ENCODE measurements at places on chromosomes 12 and 14.
A peak's percentile ranks its signal among the peaks of the same experiment; 100 is the strongest.

GRCh38 chr14:55418411-55418810 lies 6.8 kb upstream of the ATG14 start:
- 0 out of 3 replicates have a peak, but pooled peaks cover 2% of the 10 kb centered on the region for H3K27me3 ChIP-seq
- H3K4me1 ChIP-seq = peaks cover 11% of the 10 kb centered on the region
- DNase-seq = no peak
- H3K4me3 ChIP-seq = no peak overlapping the region
- H3K27ac ChIP-seq = no peak overlapping the region
- H3K36me3 ChIP-seq = no peaks in the 10 kb centered on the region

GRCh38 chr14:68794851-68795596 lies 2.2 kb upstream of the ZFP36L1 start:
- H3K36me3 ChIP-seq = peaks cover 15% of the 10 kb centered on the region
- H3K27ac ChIP-seq = peak overlapping the region; percentile 98
- peaks cover 33% of the 10 kb centered on the region for H3K4me1 ChIP-seq

GRCh38 chr12:97647142-97647541 lies 184.5 kb downstream of the RMST start:
- H3K27ac ChIP-seq = no peak overlapping the region
- no peak overlapping the region for H3K4me3 ChIP-seq
- H3K4me1 ChIP-seq = no peaks in the 10 kb centered on the region
- H3K36me3 ChIP-seq = no peaks in the 10 kb centered on the region
- no peaks in the 10 kb centered on the region for H3K27me3 ChIP-seq

DNA sequence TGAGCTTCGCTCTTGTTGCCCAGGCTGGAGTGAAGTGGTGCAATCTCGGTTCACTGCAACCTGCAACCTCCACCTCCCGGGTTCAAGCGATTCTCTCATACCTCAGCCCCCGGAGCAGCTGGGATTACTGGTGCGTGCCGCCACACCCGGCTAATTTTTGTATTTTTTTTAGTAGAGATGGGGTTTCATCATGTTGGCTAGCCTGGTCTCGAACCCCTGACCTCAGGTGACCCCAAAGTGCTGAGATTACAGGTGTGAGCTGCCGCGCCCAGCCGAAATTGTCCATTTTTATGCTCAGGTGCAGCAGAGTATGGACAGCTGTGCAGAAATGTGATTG lies 19.2 kb upstream of the CYP46A1 start:
- H3K27me3 ChIP-seq = peaks cover 6% of the 10 kb centered on the region
- no peak for DNase-seq
- H3K36me3 ChIP-seq = no peaks in the 10 kb centered on the region
- H3K4me3 ChIP-seq = no peak overlapping the region
- no peak overlapping the region for H3K27ac ChIP-seq

- H3K36me3 ChIP-seq = no peaks in the 10 kb centered on the region
- DNase-seq = no peak
- peaks cover 2% of the 10 kb centered on the region for H3K27me3 ChIP-seq
- no peak overlapping the region for H3K27ac ChIP-seq
Measured at GRCh38 chr12:131473741-131474709, 236.9 kb upstream of the SFSWAP start.

DNA sequence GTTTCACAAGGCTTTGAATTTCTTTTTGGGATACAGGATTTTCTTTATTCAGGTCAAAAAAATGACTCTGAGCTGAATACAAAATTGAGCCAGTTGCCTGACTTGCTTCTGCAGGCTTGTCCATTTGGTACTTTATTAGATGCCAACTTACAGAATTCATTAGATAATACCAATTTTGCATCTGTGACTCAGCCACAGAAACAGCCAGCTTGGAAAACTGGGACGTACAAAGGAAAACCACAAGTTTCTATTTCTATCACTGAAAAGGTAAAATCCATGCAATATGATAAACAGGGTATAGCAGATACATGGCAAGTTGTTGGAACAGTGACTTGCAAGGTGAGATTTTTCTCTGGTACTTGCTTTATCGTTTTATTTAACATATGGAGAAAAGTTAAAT lies 5.8 kb downstream of the AP5M1 start:
- DNase-seq = no peak
- H3K4me1 ChIP-seq = peaks cover 37% of the 10 kb centered on the region
- H3K36me3 ChIP-seq = peaks cover 16% of the 10 kb centered on the region

DNA sequence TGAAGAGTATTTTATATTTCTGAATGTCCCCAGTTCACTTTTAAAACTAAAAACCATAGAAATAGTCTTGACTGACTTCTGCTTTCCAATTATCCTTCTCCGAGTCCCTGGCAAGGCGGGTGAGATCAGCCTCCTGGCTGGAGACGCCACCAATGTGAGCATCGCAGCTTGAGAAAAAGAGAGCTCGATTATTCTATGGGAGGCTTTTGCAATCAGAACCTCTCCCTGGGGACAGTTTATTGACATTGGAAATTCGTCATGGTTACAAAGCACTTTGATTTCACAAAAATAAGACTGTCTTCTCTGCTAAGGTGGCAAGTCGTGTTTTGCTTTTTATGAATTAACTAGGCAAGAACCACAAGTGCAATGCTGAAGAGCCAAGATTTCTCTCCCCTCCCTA lies 23.6 kb upstream of the GPHB5 start:
- no peaks in the 10 kb centered on the region for H3K36me3 ChIP-seq
- H3K27me3 ChIP-seq = no peaks in the 10 kb centered on the region
- H3K4me3 ChIP-seq = no peak overlapping the region
- DNase-seq = no peak
- no peak overlapping the region for H3K27ac ChIP-seq

- no peaks in the 10 kb centered on the region for H3K4me1 ChIP-seq
- no peak for DNase-seq
- H3K27ac ChIP-seq = no peak overlapping the region
- H3K36me3 ChIP-seq = no peaks in the 10 kb centered on the region
- no peaks in the 10 kb centered on the region for H3K27me3 ChIP-seq
Measured at GRCh38 chr14:74852922-74853530, 22.9 kb downstream of the PROX2 start.

DNA sequence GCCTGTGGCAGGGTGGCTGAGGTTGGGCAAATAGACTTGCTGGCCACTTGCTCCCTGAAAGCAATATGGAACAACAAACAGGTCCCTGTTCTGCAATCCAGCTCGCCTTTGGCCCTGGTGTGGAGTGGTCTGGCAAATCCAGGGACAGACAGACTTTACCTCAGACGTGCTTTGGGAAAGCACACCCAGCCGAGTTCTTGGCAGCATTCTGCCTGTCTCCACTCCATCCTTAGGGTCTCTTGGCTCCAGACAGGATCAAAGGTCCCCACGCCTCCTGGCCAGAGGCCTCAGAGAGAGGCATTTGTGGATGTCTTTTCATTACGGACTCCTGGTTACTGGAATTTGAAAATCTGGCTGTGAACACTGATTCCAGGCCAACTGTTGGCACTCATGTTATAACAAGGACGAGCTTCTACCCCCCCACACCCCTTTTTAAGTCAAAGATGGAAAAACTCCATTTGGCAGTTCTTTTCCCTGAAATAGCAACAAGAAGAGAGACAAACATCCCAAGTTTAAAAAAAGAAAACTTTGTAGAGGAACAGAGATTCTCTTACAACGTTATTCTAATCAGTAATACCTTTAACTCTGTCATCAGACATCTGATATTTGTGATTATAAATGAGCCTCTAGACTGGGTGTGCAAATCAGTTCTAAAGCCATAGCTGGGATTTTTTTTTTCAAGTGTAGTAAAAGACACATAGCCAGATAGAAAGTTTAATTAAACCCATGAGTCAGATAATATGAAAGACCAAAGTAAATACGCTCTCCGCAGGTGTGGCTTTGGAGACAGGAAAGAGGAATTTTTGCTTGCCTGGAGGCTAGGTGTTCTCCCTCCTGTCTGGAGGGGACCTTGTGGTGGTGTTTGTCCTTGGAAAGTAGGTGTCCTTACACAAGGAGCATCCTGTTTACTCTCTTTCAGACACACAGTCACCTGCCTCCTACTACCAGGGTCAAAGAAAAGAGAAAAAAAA lies 60.7 kb downstream of the GALNT8 start:
- no peak overlapping the region for H3K27ac ChIP-seq
- H3K36me3 ChIP-seq = no peaks in the 10 kb centered on the region
- DNase-seq = no peak
- H3K4me3 ChIP-seq = no peak overlapping the region
- peaks cover 7% of the 10 kb centered on the region for H3K4me1 ChIP-seq
- peaks cover 11% of the 10 kb centered on the region for H3K27me3 ChIP-seq

GRCh38 chr14:87892763-87893162 lies 100.2 kb downstream of the GALC start:
- no peaks in the 10 kb centered on the region for H3K36me3 ChIP-seq
- no peak overlapping the region for H3K27ac ChIP-seq
- H3K4me1 ChIP-seq = no peaks in the 10 kb centered on the region
- no peak overlapping the region for H3K4me3 ChIP-seq
- DNase-seq = no peak
- H3K27me3 ChIP-seq = peaks cover 8% of the 10 kb centered on the region

DNA sequence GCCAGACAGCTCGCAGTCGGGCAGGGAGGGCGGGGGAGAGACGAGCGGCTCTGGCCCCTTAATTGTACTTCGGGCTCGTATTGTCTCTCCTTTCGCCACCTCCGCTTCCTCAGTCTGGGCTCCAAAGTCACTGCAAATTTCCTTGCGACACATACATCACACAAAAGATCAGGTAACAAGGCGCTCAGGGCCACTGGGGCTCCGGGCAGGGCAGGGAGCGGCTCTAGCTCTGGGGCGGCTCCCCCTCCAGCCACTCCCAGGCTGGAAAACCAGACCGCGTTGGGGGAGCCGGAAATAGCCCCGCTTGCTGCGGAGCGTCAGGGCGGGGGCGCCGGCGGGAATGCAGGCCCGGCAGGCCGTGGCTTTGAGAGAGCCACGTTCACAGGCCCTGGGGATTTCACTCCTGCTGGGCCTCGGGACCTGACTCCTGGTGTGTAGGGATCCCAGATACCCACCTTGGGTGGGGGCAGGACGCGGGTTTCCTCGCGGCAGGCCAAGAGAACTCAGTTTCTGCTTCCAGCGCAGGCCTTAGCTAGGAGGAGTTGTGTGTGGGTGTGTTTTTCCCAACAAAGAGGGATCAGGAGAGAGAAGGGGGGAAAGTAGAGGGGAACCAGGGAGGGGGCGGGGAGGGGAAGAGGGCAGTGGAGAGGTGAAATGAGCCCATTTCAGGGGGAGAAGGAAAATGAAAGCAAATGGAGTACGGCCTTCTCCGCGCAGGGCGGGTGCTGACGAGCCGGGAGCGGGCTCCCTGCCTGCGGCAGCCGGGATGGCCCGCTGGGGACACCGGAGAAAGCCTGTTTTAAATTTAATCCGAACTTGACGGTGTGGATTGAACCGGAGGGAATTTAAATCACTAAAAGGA lies 4.4 kb upstream of the HOXC9 start:
- DNase-seq = no peak
- peaks cover 9% of the 10 kb centered on the region for H3K27me3 ChIP-seq
- H3K36me3 ChIP-seq = no peaks in the 10 kb centered on the region
- peaks cover 36% of the 10 kb centered on the region for H3K4me1 ChIP-seq

DNA sequence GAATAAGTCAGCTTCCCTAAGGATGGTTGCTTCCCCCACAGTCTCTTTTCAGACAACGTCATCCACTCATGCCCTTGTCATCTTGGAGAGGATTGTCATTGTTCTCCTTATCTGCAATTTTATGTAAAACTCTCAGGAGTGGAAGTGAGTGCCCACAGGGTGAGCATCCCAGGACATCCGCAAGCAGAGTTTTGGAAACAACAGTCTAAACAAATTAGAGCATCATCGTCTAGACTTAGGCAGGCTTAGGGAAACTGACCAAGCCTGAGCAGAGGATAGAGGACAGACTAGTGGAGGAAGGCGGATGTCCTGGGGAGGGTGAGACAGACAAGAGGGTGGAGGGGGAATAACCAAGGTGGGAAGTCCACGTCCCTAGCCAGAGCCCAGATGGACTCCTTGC lies 63.7 kb upstream of the BDKRB2 start:
- H3K36me3 ChIP-seq = no peaks in the 10 kb centered on the region
- H3K4me3 ChIP-seq = no peak overlapping the region
- no peak overlapping the region for H3K27ac ChIP-seq
- no peaks in the 10 kb centered on the region for H3K27me3 ChIP-seq
- no peak for DNase-seq
- H3K4me1 ChIP-seq = peaks cover 11% of the 10 kb centered on the region

GRCh38 chr14:106511006-106511799 lies 984.8 kb downstream of the TMEM121 start:
- H3K4me3 ChIP-seq = no peak overlapping the region
- no peak overlapping the region for H3K27ac ChIP-seq
- H3K27me3 ChIP-seq = no peaks in the 10 kb centered on the region
- no peaks in the 10 kb centered on the region for H3K4me1 ChIP-seq

DNA sequence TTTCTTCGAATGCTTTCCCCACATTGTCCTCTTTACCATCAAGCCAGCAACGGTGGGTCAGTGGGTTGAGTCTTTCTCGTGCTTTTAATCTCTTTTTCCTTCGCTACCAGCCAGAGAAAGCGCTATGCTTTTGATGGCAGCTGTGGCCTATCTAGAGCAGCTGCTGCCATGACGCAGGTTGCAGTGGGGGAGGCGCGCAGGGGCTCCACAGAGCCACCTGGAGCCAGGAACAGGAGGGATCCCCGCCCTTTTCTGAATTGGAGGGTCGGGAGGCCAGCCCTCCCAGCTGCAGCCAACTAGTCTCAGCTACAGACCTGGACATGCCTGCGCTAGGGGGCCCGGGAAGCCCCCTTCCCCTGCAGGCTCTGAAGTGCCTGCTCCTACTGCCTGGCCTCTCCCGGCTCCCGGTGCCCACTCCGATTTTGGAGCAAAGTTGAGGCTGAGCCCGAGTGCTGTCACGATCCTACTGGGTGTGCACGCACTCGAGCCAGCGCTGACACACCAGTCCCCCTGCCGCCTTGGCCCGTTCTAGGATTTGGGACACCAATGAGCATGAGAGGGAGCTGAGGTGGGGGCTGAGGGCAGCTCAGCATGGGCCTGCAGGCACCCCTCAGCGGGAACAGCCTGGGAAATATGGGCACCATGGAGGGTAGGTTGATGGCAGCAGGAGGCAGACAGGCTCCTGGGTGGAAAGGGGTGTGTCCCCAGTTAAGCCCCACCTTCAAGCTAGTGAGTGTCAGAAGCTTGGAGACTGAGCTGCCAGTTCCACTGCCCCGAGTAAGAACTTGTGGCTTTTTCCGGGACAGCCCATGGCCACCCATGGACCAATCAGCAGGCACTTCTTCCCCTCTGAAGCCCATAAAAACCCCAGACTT lies 784.2 kb downstream of the SLC6A15 start:
- H3K4me3 ChIP-seq = no peak overlapping the region
- H3K27me3 ChIP-seq = no peaks in the 10 kb centered on the region
- no peaks in the 10 kb centered on the region for H3K36me3 ChIP-seq
- no peak overlapping the region for H3K27ac ChIP-seq
- no peak for DNase-seq

GRCh38 chr14:105223260-105223659 lies 25.1 kb upstream of the BTBD6 start:
- no peaks in the 10 kb centered on the region for H3K27me3 ChIP-seq
- no peak overlapping the region for H3K4me3 ChIP-seq
- no peaks in the 10 kb centered on the region for H3K4me1 ChIP-seq
- no peak for DNase-seq

DNA sequence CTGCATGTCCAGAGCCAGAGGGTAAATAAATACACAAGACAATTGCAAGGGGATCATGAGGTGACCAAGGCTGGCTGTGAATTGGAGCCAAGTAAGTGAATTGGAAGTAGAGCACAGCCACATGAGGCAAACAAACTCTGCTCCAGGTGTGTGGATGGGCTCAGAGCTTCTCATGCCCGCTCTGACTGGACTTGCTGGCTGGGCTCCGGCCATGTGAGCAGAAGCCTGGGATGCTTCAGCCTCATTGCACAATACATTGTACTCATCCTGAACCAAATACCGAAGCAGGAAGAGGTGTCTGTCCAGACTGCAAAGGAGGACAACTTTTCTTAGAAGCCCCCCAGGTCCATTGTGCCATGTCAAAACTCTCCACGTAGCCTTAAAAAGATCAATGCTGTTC lies 193.0 kb downstream of the TTC8 start:
- H3K27ac ChIP-seq = no peak overlapping the region
- H3K36me3 ChIP-seq = no peaks in the 10 kb centered on the region
- no peak for DNase-seq
- no peaks in the 10 kb centered on the region for H3K27me3 ChIP-seq
- H3K4me3 ChIP-seq = no peak overlapping the region
